Fibroblast of mammary gland (primary cell): ENCODE measurements at places on chromosomes 12 and 14.

DNA sequence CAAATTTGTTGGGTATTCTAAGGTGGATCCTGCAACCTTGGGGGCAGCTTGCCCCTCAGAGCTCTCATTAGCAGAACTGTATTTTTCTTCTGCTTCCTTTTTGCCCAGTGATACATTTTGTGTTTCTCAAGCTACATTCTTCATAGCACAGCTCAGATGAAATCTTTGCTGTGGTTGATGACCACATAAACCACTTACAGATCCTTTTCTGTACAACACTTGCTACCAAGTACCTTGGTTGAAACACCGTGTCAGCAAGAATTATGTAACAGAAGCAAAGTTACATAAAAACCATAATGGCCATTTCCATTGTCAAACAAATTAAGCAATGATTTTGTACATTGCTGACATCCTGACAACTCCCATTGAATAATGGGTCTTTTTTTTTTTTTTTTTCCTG, 9.7 kb upstream of the PLBD1 start:
- DNase-seq: peak; percentile 22

DNA sequence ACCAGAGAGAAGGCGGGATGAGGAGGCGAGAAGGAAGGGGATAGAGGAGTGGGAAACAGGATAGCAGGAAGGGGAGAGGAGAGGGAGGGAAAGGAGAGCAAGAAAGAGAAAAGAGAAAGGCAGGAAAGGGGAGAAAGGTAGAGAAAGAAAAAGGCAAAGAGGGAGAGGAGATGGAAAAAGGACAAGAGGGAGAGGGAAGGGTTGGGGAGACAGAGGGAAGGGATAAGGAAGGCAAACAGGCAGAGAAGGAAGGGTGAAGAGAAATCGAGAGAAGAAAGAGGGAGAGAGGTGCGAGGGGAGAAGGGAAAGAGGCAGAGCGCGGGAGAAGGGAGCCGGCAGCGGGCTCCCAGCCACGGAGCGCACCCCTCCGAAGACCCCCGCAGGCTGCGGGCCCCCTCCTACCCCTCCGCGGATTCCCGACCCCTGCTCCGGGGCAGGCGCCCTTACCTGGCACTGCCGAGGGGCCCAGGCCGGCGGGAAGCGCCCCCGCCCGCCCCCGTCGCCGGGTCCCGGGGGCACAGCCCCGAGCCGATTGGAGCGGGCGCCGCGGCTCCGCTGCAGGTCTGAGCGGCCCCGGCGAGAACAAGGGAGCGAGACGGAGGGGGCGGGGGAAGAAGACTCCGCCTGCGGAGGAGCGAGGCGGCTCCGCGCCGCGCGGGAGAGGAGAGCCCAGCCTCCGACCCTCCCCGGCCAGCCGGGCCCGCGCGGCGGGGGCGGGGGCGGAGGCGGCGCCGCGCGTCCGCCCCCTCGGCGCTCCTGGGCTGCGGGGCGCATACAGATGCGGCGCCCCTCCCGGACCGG, at the start of gene CDH24:
CDH24 (minus strand) TSS at position 565 of the 801 bp plus-strand sequence. CDS start 1,787 bp downstream, outside the sequence.
- peak; percentile 50 for DNase-seq

DNA sequence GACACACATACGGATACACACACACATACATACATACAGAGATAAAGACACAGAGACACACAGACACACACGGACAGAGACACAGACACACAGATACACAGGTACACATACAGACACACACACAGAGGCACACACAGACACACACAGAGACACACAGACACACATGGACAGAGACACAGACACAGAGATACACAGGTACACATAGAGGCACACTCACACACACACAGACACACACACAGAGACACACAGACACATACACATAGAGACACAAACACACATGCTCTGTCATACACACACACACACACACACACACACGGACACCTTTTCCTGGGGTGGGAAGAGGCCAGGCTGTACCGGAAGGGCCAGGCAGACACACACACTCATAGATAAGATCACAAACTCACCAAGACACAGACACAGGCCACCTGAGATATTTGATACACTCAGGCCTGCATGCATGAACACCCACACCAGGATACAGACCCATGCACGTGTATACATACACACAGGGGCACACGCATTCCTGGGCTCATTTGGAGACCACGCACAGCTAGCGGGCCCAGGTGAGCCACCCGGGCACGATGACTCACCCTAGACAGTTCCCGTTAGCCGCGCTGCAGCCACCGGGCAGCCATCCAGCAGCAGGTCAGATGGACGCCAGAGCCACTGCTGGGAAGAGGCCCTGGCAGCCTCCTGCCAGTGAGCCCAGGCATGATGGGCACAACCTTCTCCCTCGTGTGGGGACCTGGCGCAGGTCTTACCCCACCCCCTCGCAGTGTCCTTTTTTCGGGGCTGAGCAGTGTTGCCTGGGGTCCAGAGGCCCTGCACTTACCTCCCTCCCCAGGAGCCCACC, 1.8 kb upstream of the AHNAK2 start:
- no peak for DNase-seq

DNA sequence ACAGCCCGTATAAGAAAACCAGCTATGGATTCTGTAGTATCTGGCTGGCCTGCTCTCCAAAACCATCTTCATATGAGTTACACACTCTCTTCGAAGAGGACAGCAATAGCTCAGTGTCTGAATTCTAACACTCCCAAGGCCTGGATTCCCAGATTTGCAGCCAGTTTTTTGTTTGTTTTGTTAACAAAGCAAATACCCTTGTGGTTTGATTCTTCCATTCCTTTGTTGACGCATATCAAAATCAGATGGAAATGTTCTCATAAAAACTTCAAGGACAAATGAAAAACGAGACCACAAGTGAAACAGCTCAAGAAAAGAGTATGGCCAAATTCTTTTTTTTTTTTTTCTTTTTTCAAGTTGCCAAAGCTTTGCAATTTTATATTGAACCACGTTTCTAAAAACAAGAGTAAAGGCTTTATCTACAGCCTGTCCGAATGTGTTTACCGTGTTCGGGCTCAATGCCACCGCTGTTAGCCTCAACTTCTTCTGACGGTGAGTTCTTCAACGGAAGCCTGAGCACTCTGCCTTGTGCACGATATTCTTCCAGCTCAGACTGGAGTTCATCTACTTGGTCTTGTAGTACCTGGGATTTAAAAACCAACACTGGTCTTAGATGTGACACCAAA, 67.5 kb downstream of the NIN start:
- peak; percentile 97 for DNase-seq

DNA sequence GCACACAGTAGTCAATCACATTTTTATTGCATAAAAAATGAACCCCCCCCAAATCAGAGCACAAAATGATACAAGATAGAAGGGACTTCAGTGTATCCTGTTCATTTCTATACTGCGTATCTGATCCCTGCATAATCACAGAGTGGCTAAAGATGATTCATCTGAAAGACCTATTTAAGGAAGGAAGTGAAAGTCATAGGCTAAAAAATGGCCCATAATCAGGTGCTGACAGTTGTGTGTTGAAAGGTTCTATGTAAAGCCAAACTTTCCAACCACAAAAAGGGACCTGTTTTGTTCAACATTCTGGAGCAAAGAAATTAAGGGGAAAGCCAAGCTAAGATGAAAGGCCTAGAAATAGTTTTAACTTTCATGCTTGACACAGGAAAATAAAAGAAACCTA, 147.8 kb upstream of the ATP2B1 start:
- peak; percentile 95 for DNase-seq

DNA sequence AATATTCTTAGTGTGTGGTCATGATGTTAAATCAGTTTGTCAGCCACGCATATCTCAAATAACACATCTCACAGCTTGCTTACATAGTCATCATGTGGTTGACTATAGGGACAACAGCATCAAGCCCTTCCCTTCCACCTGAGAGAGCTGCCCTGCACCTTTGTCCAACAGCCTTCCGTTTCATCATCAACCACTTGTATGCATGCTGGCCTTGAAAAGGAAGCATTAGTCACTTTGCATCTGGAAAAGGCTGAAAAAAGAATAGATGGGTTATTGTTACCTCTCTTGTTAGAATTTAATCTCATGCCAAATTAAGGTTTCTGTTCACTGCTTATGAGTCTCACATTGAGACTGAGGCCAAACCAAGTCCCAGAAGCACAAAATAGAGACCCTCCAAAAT, 1586.5 kb upstream of the SEL1L start:
- DNase-seq: no peak
